ENCODE measurements at places on chromosomes 7 and 10.

DNA sequence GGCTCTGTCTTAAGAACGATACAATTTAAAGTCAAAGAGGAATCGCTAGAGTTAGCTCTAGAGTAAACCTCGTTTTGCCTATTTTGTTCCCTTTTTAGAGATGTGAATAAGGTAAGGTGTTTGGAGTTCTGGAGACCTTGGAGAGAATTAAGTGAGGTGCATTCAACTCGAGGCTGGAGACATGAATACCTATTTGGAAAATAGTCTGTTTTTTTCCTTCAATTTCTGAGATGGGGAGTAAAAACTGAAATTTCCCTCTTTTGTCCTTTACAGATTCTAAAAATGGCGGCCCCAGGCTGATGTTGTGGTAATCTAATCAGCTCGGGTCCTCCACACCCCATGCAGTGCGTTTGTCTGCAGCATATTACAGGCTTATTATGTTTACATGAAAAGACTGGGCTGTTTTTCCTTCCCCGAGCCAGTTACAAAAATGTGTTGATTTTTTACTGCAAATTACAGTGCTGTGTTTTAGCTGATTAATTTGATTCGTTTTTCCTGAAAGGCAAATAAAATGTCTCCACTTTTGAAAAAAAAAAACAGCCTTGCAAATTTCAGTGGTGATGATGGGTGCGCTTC is 1.5 kb downstream of the KMT2E start:
- DNase-seq = no peak

- no peak for DNase-seq
Measured at GRCh38 chr10:30463944-30464451, 30.0 kb downstream of the MAP3K8 start.

DNA sequence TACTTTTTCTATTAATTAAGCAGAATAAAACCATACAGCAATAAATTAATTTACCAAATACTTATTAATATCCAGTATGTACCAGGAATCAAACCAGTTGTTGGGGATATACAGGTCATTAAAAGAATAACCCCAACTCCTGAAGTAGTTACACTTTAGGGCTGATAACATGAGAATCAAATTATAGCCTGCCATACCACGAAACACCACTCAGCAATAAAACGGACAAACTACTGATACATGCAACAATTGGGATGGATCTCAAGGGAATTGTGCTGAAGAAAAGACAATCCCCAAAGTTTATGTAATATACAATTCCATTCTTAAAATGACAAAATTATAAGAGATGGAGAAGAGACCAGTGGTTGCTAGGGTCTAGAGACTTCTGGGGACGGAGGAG is 22.7 kb downstream of the MCMBP start:
- DNase-seq = no peak

- no peak for DNase-seq
Measured at GRCh38 chr7:155210356-155210755, 87.3 kb upstream of the INSIG1 start.

GRCh38 chr7:127736511-127736910 is 84.5 kb downstream of the SND1 start:
- no peak for DNase-seq

DNA sequence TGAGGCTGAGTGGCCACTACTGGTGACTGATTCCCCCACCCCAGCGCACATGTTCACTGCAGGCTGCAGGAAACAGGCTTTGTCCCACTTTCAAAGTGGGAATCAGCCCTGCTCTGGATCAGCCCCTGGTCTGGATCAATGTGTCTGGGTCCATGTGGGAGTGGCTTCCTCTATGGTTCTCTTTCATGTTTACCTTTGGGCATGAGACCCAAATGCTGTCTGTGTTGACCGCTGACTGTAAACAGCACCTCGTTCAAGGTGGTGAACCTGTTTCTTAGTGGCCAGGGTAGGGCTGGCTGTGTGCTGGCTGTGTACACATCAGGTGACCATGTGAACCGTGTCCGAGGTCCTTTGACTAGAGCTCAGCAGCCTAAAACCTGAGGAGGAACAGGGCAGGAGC is 121.8 kb downstream of the CAMK1D start:
- DNase-seq = no peak

- DNase-seq = no peak
Measured at GRCh38 chr7:18675579-18675978, 180.0 kb downstream of the HDAC9 start.

GRCh38 chr10:129381741-129382140 is 85.3 kb upstream of the MGMT start:
- DNase-seq = no peak

DNA sequence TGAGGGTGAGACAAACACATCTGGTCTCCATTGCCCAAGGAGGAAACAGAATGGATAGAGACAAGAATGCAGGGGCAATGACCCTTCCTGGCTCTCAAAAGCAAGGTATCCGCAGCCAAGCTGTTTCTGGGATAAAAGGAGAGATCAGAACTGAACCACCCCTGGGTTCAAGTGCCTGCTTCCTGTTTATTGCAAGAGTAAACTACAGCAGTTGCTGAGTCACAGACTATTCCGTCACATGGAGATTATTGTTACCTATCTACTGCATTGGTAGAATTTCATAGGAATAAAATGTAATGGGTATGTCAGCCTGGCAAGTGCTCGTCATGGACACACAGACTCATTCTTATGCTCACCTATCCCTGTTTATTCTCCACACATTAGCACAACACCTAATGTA is 821.6 kb downstream of the GRID1 start:
- DNase-seq = no peak

- no peak for DNase-seq
Measured at GRCh38 chr7:34747867-34748727, 90.1 kb downstream of the NPSR1 start.

DNA sequence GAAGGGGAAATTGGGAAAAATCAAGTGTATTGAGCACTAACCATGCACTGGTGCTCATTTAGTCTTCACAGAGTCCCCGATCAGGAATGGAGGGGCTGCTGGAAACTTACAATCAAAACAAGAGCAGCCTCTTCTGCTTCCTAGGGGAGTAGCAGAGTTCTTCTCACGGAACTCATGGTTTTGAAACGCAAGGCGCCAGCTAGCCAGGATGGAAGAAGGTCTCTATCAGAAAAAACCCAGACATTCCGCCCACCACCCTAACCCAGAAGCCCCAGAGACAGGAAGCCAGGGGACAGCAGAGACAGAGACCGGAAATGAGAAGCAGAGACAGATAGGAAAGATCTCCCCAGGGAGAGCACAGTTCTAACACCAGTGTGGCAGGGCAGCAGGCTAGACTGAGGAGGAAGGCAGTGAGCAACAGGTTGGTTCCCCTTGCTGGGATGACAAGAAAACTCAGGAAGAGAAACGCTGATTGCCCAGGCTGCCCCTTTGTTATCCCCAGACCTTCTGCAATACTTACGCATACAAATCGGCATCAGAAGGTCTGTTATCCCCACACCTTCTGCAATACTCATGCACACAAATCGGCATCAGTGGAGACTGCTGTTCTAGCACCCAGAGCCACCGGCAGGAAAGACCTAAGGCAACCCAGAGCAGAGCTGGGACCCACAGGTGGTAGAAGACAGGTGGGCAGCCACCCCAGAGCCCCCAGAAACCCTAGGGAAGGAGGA is 99.2 kb downstream of the CPXM2 start:
- DNase-seq = no peak

DNA sequence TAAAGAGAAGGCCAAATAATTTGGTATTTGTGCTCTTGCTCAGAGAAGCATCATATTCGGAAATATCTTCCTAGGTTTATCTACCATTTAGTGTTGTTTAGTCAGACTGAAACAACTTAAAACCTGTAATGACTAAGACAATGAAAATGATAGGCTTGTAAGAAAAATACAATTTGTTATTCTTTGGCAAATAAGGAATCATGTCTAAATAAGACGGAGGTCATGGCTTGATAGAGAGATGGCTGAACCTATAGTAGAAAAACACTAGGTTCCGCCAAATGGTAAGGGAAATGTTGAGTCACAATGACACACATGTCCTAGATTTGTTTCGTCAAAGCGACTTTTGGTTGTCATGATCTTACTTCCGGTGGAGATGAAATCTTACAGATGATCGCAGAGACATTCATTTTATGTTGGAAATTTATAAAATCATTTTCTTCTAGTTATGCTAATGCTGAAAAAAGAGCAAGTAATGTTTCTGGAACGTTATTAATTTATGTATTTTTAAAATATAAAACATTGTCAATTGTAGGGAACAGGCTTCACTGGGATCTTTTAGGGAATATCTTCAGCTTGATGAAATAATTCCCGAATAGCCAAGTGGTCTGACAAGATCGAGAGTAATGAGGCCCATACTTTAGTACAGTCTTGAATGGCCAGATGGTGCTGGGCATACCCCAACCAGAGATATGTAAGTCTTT is 1.0 kb downstream of the SRGN start:
- no peak for DNase-seq

- no peak for DNase-seq
Measured at GRCh38 chr7:82694022-82694421, 250.4 kb upstream of the CACNA2D1 start.

GRCh38 chr10:23190872-23191763 is 994 bp upstream of the PTF1A start:
- no peak for DNase-seq

DNA sequence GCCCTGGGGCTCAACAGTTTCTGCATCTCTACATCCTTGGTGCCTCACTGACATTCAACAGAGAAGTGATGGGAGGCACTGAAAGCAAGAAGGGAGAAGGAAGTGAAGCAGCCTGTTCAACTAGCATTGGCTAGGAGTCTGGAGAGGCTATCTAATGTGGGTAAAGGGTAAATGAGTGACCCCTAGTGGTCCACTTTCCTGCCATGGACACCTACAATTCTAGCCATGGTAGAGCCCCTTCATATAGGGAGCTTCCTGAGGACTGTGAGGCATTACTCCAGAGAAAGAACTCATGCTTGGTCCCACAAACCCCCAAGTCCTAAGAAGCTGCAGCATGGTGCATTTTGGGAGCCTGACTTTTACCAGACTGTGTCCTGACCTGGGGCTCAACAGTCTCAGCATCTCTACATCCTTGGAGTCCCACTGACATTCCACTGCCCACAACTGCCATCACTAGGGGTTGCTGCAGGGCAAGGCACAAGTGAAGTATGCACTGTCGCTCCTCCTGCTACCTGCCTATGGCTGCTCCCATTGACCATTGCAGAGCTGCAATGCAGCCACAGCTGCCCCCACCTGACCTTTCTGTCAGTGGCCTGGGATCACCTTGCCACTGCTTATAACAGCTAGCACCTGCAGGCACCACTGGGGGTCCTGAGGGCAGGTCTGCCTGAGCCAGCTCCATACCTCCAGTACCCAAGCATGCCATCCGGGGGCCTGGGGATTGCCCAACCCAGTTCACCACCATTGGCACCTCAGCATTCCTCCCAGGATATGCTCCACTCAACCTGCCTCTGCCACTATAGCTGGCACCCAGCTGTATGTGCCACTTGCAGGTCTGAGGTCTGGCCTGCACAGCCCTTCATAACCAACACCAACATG is 44.1 kb upstream of the CDK6 start:
- no peak for DNase-seq

DNA sequence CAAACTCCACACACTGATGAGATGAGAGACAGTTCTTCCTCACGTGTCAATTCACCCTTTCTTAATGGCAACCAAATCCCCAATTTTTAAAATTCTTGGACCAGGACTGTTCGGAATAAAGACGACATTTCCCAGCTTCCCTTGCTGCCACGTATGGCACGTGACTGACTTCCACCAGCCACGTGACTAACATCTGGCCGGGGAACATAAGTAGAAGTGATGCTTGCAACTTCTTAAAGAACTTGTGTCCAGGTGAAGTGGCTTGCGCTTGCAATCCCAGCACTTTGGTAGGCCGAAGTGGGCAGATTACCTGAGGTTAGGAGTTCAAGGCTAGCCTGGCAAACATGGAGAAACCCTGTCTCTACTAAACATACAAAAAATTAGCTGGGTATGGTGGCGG is 405.1 kb downstream of the CALN1 start:
- DNase-seq = no peak

DNA sequence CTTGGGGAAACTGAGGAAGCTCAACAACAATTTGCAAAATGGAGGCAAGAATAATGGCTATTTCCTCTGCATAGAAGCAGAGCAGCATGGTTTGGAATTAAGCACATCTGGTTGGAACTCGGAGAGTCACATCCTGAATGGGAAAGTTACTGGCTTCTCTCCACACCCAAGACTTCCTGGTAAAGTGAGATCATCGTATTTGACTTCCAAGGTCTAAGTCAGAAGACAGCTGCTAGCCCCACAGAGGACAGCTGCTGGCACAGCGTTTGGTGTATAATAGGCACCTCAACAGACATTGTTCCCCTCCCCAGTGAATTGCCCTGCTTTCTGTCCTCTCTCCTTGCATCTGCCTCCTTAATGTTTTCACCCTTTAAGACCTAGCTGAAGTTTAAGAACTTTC is 37.0 kb upstream of the NRF1 start:
- DNase-seq = no peak

DNA sequence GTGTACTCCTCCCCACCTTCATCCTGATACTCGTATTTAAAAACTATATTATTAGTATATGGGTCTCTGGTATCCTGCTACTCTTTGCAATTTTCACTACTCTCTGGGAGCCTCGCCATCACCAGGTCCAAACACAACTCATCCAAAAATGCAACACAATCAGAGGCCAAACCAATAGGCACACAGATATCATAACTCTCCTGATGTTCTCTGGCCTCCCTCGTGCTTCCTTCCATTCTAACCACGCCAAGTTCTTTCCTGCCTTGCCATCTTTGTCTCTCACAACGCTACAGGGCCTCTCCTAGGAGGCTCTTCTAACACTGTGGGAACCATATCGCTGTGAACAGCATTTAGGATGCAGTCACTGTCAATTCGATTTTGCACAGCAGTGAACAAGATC is 7.3 kb downstream of the RHEB start:
- no peak for DNase-seq

- no peak for DNase-seq
Measured at GRCh38 chr10:102578782-102579181, 65.5 kb upstream of the TRIM8 start.

GRCh38 chr10:82462910-82463551 is 588.0 kb downstream of the NRG3 start:
- DNase-seq = no peak

DNA sequence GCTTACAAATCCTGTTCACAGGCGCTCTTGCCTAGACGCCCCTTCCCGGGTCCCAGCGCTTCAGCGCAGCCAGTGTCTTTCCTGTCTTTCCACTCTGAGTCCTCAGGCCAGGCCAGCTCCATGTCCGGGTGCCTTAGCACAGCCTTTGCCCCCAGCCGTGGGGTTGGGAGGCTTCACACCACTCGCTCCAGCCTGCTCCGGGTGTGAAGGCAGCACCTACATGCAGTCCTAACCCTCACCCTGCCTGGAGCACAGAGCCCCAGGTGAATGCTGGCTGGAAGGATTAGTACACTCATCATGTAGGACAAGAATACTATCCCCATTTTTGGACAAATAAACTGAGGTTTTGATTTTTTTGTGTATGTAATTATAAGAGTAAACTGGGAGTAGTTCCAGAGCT is 81.7 kb upstream of the TMEM72 start:
- DNase-seq = no peak

- no peak for DNase-seq
Measured at GRCh38 chr10:10605551-10606081, 412.1 kb upstream of the CELF2 start.

GRCh38 chr10:11152801-11153200 is 135.1 kb downstream of the CELF2 start:
- DNase-seq = no peak

Measured in activated CD8-positive, alpha-beta memory T cell treated with anti-CD3 and anti-CD28 coated beads for 1 hour (primary cell).